ENCODE measurements at places on chromosomes 1 and 21.

- no peak for DNase-seq
These were observed 51.9 kb upstream of the RHOU start for GRCh38 chr1:228683428-228683827.

DNA sequence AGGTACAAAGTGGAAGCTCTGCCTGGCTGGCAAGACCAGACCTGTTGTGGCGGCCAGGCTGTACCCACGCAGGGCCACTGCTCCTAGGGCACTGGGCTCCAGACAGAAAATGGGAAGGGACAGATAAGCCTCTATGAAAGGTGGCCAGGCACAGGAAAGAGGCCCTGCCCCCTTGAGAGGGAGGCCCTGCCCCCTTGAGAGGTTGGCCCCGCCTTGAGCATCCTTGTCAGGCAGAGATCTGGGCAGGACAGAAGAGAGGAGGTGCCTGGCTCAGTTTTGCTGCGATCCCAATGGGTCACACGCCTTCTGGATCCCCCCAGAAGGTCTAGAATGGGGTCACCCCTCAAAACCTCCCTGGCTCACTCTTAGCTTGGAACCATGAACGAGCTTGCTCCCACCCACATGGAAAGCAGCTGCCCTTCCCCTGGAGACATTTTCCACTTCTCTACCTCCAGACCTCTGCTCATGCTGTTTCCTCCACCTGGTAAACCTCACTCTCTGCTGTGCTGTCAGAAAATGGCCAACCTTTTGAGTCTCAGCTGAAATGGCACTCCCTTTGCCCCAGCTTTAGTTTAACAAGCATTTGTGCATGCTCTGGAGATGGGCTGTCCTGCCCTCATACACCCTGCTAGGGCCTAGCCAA is 17.5 kb upstream of the ECE1 start:
- no peak for DNase-seq

GRCh38 chr1:52602856-52603600 is 857 bp downstream of the GPX7 start:
- DNase-seq = no peak

DNA sequence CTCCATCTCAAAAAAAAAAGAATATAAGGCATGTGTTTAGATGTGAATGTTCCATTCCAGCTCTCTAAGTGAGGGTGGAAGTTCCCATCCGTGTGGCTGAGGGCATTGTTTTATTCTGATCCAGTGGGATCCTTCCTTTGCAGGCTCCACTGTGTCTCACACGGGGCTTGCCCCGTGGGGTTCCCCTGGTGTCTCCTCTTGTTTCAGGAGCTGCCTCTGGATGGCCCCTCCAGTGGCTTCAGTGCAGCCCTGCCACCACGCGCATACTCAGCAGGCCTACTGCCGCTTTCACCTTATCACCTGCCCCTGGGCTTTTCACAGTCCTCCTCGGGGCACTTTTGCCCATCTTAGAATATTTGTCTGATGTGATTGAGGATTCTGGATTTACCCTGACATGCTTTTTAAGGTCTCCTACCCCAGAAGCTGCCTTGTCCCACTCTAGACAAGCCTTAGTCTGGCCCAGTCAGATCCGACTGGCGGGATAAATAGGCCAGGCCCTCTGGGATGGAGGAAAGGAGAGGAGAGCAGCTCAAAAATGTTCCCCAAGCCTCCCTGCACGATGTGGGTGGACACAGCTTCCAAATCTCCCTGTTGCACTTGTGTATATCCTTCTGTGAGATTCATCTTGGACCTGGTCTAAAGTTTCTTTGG is 55.2 kb downstream of the FAM163A start:
- no peak for DNase-seq

GRCh38 chr1:1264868-1265272 is 8.8 kb downstream of the UBE2J2 start:
- DNase-seq = no peak

DNA sequence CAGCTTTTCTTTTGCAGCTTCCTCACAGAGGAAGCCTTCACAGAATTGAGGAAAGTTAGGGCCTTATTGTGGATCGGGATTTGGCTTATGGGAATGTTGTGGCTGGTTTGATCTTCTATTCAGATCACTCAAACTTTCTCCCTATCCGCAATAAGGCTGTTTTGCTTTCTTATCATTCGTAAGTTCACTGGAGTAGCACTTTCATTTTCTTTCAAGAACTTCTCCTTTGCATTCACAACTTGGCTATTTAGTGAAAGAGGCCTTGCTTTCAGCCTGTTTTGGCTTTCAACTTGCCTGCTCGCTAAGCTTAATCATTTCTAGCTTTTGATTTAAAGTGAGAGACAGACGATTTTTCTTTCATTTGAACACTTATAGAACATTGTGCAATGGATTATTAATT is 181.9 kb upstream of the B3GALT2 start:
- no peak for DNase-seq

- peak; percentile 42 for DNase-seq
These were observed 9.0 kb downstream of the C1orf105 start for GRCh38 chr1:172429331-172430127.

GRCh38 chr1:35707601-35708440 is 10.9 kb downstream of the C1orf216 start:
- DNase-seq = peak; percentile 74

DNA sequence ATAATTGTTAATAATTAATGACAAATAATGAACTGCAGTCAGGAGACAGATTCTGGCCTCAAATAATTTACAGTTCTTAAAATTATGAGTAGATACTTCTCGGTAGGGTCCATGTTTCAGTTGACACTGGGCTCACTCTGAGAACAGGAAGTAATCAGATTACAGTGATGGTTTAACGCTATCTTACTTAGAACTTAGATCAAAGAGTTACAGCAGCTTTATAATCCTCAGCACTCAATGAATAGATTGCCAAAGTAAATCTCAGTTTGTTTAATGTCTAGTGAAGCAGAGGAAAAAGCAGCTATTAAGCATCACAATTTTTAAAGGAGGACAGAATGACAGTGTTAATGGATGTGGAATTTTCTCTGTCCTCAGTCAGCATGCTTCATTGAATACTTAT is 79.6 kb downstream of the PDE4B start:
- no peak for DNase-seq

Data from NCI-H774 (cell line).